NCI-H1105 (cell line): ENCODE measurements at places on chromosomes 11 and 22.
A peak's percentile ranks its signal among the peaks of the same experiment; 100 is the strongest.

- no peak for DNase-seq
Observed at GRCh38 chr22:49426098-49426497, 401.6 kb downstream of the BRD1 start.

- DNase-seq, result no peak
Observed at GRCh38 chr22:39839204-39839603, 54.4 kb downstream of the ENTHD1 start.

DNA sequence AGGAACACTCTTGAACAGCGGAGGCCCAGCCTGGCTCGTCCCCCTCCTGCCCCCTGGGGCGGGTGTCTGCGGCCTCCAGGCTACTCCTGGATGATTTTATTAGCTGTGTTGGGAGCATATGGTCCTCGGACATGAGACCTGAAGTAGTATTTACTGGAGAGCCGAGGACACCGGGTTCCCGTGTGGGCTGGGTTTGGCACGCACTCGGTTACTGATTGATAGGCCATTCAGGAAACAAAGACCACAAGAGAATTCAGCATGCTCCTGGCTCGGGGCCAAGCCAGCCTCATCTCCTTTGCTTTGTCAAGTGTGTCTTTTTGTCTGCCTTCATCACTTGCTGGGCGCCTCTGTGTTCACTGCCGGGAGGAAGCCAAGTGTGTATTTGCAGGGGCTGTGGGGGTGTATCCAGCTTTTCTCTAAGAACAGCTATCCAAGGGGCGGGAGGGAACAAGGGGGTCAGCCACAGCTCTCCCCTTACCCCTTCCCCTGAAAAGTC, 9.7 kb downstream of the FXYD2 start:
- DNase-seq, result peak; percentile 96

GRCh38 chr11:30446520-30446919, 123.6 kb downstream of the ARL14EP start:
- no peak for DNase-seq

GRCh38 chr11:71165771-71166170, 86.6 kb downstream of the SHANK2 start:
- DNase-seq, result no peak

DNA sequence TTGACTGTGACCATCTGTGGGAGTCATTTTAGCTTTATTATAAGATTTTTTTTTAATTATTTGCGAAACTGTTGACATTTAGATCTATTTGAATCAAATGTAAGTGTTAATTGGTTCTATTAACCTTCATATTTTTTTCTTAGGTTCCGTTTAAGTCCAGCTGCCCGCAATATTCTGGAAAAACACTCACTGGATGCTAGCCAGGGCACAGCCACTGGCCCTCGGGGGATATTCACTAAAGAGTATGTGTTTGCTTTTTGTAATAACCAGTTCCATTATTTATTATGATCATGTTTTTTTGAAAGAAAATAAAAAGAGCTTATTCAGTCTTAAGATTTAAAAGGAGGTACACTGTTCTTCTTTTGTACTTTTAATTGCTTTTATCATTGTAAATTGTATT, 43.9 kb downstream of the PDHX start:
- peak; percentile 77 for DNase-seq

DNA sequence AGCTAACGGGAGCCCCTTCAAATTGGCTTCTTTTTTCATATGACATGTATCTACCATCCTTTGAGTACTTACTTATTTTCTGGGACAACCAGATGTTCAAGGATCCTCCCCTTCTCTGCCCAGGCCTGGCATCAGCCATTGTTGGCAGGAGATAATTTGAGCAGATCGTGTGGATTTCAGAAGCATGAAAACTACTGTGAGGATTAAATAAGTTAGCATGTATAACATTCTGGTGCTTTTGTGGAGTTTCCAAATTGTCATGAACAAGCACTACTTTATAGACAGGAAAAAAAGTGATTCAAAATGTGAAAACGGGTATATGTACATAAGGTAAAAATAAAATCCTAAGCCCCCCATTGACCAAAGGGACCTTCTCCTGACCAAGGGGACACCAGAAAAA, 2.1 kb upstream of the NADSYN1 start:
- DNase-seq, result no peak

DNA sequence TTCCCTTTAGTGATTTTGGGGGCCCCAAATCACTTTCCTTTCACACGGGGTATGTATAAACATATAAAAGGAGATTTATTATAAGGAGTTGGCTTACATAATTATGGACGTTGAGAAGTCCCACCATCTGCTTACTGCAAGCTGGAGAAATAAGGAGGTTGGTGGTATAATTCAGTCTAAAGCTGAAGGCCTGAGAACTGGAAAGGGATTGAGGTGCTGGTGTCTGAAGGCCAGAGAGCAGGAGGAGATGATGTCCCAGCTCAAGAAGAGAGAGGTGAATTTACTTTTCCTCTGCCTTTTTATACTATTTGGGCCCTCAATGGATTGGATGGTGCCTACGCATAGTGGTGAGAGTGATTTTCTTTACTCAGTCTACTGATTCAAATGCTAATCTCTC, 1.3 kb upstream of the ZNF202 start:
- DNase-seq, result no peak

- no peak for DNase-seq
Observed at GRCh38 chr11:125443767-125444311, 52.2 kb downstream of the FEZ1 start.

DNA sequence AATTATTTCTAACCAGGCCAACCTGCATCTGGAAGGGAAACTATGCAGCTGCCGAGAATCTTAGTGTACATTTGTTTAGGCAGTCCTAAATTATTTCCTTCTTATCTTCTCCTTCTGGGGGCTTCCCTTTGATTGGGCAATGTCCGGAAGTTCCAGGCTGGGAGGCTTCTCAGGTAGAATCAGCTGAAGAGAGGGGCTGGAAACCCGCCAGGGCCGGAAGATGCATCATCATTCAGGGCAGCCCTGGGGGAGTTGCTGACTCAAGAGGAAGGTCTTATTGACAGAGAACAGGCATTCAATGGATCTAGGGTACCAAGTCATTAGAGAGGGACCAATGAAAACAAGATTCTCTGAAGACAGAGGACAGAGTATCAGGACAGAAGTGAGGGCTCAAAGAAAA, 150.7 kb downstream of the BLID start:
- DNase-seq, result no peak

DNA sequence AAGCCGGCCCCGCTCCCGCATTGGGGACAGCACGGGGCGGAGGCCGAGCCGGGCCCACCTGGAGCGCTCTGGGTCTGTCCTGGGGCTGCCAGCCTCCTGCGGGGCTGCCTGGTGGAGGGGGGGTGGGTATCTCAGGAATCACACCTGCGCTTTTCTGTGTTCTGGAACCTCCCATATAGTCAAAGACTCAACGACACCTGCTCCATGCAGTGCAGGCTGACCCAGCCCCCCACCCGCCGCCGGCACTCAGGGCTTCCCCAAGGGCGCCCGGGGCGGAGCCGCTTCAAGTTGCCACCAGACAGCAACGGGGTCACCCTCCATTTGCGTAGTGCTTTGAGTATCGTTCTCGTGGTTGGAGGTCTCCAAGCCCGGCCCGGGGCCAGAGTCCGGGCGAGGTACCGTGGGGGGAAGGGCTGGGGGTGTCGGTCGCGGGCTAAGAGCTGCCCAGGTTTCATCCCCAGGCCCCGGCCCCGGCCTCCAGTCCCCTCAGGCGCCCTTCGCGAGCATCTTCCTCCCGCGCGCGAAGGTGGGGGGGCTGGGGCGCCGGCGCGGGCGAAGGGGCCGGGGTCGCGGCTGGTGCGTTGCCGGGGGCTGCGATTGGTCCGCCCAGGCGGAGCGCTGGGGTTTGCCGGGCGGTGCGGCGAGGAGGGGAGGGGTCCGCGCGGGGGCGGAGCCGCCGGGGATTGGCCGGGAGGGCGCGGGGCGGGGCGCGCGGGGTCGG, 6.6 kb downstream of the TSPAN4 start:
- DNase-seq, result peak; percentile 79

DNA sequence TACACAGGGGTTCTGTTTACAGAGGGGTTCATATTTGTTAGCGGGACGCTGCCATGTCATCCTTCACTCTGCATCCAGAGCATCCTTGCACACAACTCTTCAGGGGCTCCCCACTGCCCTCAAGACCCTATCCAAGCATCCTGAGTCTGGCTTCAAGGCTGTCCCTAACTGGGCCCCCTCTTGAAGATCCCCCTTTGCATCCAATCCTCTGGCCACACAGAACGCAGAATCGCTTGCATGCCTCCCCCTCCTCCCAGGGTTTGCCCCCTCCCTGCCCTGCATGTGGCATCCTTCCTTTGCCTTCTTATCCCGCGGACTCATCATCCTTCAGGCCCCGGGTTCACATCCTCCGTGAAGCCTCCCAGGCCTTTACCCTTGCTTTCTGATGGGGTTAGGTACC, 18.6 kb downstream of the C1QTNF6 start:
- DNase-seq, result no peak

- no peak for DNase-seq
Observed at GRCh38 chr11:64260147-64260708, 8.9 kb downstream of the PLCB3 start.

GRCh38 chr11:47052165-47052564, 115.6 kb downstream of the CSTPP1 start:
- DNase-seq, result no peak

GRCh38 chr11:77141034-77141433, 13.0 kb downstream of the MYO7A start:
- DNase-seq, result no peak

DNA sequence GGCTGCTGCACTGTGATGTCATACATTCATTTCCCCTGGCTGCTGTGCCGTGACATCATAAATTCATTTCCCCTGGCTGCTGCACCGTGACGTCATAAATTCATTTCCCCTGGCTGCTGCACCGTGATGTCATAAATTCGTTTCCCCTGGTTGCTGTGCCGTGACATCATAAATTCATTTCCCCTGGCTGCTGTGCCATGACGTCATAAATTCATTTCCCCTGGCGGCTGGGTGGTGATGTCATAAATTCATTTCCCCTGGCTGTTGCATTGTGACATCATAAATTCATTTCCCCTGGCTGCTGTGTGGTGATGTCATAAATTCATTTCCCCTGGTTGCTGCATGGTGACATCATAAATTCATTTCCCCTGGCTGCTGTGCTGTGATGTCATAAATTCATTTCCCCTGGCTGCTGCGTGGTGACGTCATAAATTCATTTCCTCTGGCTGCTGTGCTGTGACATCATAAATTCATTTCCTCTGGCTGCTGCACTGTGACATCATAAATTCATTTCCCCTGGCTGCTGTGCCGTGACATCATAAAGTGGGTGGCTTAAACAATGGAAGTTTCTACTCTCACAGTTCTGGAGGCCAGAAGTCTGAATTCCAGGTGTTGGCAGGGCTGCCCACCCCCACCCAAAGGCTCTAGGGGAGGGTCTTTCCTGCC, 301.1 kb downstream of the SHANK2 start:
- no peak for DNase-seq

DNA sequence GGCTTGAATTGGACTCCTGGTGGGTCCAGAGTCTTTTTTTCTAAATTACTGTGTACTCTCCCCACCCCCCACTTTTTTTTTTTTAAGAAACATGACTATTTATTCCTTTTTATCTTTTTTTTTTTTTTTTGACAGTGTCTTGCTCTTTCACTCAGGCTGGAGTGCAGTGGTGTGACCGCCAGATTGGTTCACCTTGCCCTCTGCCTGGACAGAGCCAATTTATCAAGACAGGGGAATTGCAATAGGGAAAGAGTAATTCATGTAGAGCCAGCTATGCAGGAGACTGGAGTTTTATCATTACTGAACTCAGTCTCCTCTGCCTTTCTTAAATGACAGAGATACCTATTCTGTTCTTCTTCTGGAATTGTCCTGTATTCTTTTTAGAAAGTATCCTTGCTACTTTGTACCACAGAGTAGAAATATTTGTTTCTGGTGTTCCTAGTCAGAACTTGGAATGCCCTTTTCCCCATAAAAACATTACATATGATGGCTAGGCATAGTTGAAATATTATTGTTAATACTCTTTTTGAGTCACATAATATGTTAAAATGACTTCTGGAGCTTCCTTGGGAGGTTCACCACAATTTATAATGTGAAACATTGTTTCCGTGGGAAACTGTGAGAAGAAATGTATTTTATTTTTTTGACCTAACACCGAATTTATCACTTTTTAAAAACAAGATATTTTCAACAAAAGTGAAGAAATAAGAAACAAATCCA, 95.6 kb downstream of the UVRAG start:
- DNase-seq, result no peak

DNA sequence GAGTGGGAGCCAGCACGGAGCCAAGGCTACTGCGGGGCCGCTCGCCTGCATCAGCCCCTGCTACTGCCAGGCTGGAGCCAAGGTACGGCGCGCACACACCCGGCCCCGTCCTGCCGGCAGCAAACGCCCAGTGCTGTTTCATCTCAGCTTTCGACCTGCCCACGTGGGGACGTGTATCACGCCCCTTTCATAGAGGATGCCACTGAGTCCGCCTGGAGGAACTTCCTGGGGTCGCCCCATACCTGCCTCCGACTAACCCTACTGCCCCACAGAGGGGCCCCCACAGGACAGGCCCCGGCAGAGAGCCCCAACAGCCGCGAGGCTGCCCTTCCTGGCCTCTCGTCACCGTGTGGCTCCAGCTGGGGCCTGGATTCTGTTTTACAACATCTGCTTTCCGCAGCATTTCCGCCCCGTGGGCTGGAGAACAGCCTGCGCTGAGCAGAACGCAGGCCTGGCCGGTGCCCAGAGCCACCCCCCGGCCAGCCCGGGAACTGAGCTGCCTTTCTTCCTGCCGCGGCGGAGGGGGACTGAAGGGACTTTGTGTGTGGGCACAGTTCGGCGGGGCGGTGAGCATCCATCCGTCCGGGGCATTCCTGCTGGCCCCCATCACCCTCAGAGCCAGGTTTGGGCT, 22.9 kb upstream of the ARHGAP8 start:
- no peak for DNase-seq

- DNase-seq, result no peak
Observed at GRCh38 chr22:37088108-37088605, 21.4 kb downstream of the TMPRSS6 start.

DNA sequence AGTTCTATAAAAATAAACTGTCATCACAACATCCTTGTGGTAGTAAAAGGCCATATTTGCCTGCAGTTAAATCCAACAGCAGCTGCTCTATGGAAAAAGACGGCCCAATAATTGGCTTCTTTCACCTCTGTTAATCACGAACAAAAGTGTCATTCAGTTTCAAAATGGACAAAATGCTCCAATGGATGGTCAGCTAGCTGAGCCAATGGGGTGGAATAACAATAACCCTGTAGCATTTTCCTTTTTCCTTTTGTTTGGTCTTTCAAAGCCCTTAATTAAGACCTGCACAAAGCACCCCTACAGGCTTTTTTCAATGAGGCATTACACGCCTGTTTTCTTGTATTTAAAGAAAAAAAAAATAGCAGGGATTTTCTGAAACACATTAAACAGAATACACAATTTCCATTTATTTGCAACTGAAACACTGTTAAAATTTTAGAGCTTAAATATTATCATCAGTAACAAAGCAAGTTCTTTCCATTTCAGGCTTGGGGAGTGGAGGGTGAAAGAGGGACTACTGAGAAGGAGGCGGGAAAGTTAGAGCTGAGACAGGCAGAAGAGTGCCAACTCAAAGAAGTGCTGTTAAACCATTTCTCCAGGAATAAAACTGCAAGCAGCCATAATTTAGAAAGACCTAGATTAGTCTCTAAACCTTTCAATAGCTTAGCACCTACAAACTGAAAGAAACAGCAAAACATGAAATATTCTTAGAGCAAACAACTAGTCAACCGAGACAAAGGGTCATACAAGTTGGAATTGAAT, 28.7 kb downstream of the LGR4 start:
- peak; percentile 80 for DNase-seq

- DNase-seq, result no peak
Observed at GRCh38 chr11:71434576-71435130, 13.5 kb downstream of the DHCR7 start.
